ENCODE measurements at places on chromosomes 3 and 15. TPM values are rescaled to one million over a fixed set of nuclear protein-coding genes. Genes with fewer than 3 reads are reported as not detected.

Gene GOLGB1
- total RNA-seq = 33.1 TPM

Gene SIAH2
- 124 TPM for total RNA-seq

Gene MOBP
- total RNA-seq = 0.34 TPM

Gene SEMA3G
- 0.16 TPM for total RNA-seq

Gene HIGD2B
- 0.30 TPM for total RNA-seq

Gene MCCC1
- 40.8 TPM for total RNA-seq

Gene ARRDC4
- 1.8 TPM for total RNA-seq

Gene ISLR2
- total RNA-seq = 0.62 TPM

Gene ST8SIA2
- total RNA-seq = not detected

Gene PDCD7
- 49.0 TPM for total RNA-seq

Gene CYP1A2
- not detected for total RNA-seq

Gene RAB6B
- 2.6 TPM for total RNA-seq

Gene EHHADH
- 6.9 TPM for total RNA-seq

Gene CCR9
- total RNA-seq = 0.14 TPM

Gene C2CD4B
- total RNA-seq = 0.24 TPM

Gene WDR72
- not detected for total RNA-seq

Gene SHF
- total RNA-seq = 11.7 TPM

Gene MINAR1
- total RNA-seq = 0.37 TPM

Gene CHRM5
- total RNA-seq = not detected

Gene RPSA
- 2,329 TPM for total RNA-seq

Gene FAM107A
- total RNA-seq = not detected

Gene GREM1
- not detected for total RNA-seq

Gene CFAP100
- not detected for total RNA-seq

Gene NOX5
- not detected for total RNA-seq

Gene TMEM212
- total RNA-seq = not detected

Gene DUSP7
- total RNA-seq = 12.8 TPM

Gene ZDHHC23
- total RNA-seq = 3.6 TPM

Gene TICRR
- total RNA-seq = 23.4 TPM

Gene ATP13A5
- total RNA-seq = not detected

Gene SHC4
- 1.2 TPM for total RNA-seq

Gene ASB14
- not detected for total RNA-seq

Gene PLSCR5
- not detected for total RNA-seq

Gene TRIM59
- total RNA-seq = 39.9 TPM

Gene COPS2
- 64.6 TPM for total RNA-seq

Gene GOLGA8Q
- 1.1 TPM for total RNA-seq

Gene AMT
- 7.4 TPM for total RNA-seq

Gene CCDC54
- not detected for total RNA-seq

Gene IQSEC1
- total RNA-seq = 53.5 TPM

Gene NR1I2
- 0.17 TPM for total RNA-seq

Gene RETNLB
- total RNA-seq = not detected

Gene ANKUB1
- total RNA-seq = not detected

Gene ADPRH
- 13.8 TPM for total RNA-seq

Gene NAALADL2
- total RNA-seq = 0.58 TPM

Gene WDR93
- 0.19 TPM for total RNA-seq

Gene CATSPER2
- total RNA-seq = 4.5 TPM

Gene CHRNA3
- not detected for total RNA-seq

Gene ACAD9
- 30.0 TPM for total RNA-seq

Measured in activated T-cell treated with anti-CD3 and anti-CD28 coated beads, Interleukin-2, amount 50 U/mL, for 72 hours (primary cell).